Skin of body (tissue), 3 donors: ENCODE measurements at places on chromosomes 3 and 15.

GRCh38 chr15:74127954-74128784, 2.2 kb upstream of the ISLR2 start:
- no peak for DNase-seq

DNA sequence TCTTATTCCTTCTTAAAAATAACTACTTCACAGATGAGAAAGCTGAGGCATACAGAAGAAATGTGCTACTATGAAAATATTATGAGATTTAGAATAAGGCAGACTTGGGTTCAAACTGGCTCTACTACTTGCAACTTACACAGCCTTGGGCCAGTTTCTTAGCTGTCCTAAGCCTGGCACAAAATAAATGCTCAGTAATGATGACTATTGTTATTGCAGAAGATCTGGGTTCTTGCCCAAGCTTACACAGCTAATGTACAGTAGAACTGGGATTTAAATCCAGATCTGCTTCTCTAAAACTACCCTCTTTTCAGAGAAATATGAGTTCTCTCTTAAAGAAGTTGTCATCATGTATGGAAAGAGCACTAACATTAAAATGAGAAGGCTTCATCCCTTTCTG, 228.2 kb upstream of the TPRG1 start:
- DNase-seq, result no peak

- DNase-seq, result no peak
Observed at GRCh38 chr3:149435996-149436885, 38.3 kb upstream of the TM4SF4 start.

- DNase-seq, result no peak
Observed at GRCh38 chr3:50806806-50807205, 132.1 kb downstream of the DOCK3 start.

DNA sequence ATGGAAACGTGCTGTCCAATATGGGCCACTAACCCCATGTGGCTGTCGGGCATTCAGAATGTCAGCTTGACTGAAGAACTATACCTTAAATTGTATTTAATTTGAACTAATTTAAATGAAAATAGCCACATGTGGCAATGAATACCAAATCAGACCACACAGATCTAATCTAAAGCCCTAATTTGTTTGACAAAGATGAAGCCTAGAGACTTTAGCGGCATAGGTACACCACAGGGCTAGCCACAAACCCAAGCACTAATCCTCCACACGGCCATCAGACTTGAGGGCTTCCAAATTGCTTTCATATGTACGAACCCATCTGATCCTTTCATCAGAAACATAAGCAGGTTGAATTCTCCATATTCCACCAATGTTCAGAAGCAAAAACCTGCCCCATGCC, 81.4 kb downstream of the SHQ1 start:
- DNase-seq, result no peak

DNA sequence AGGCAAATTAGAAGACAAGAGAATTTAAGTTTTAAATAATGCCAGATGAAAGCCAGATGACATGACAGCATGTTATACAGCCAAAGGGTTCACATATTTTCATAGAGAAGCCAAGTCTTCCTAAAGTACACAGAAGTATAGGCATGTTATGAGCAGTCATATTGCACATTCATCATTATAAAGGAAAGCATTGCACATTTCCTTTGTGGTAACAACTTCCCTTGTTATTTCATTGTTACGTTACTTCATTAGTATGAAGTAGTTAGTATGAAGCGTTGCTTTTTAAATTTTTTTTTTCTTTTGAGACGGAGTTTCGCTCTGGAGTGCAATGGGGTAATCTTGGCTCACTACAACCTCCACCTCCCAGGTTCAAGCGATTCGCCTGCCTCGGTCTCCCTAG, 4.6 kb upstream of the ABCC5 start:
- DNase-seq, result peak; percentile 79

GRCh38 chr15:91578511-91578910, 275.0 kb upstream of the SLCO3A1 start:
- no peak for DNase-seq

GRCh38 chr3:72401005-72401545, 447.2 kb downstream of the SHQ1 start:
- DNase-seq, result no peak

GRCh38 chr3:15997274-15997943, 177.1 kb upstream of the GALNT15 start:
- DNase-seq, result no peak

DNA sequence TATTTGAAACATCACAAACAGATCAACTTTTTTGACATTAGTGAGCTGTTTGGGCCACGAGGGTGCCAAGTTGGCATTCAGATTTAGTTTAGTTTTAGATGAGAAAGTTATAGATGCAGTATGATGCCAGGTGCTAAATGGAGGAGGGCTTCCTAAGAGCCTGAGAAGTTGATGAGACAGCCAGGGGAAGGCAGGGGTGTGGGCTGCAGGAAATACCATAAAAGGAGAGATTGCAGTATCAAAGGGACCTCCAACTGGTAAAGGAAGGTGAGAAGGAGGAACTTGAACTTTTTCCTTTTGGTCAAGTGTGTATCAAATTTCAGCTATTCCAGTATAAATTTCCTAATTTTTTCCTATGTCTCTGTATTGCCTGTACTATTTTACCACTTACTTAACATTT, 2.0 kb upstream of the TNIK start:
- DNase-seq, result no peak

GRCh38 chr3:130468311-130468710, 48.7 kb upstream of the COL6A6 start:
- DNase-seq, result no peak
